ENCODE measurements at places on chromosomes 5 and 9.

GRCh38 chr5:139417214-139417613 is 13.3 kb upstream of the SPATA24 start:
- DNase-seq: peak; percentile 3

DNA sequence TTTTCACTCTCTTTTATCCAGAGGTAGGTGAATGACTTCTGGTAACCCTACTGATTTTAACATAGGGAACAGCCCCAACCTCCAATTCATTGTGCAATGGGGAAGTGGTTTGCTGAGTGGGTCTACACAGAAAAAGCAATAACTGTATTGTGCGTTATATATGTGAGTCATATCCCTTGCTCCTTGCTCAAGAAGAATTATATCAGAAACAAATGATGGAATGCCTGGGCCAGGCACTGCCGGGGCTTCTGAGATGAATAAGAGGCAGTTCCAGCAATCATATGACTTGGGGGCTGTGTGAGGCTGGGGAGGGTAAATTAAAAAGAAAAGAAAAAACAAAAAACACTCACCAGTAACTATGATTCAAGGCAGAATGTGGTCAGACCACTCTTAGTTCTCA is 79.2 kb upstream of the ABCA1 start:
- peak; percentile 88 for DNase-seq

DNA sequence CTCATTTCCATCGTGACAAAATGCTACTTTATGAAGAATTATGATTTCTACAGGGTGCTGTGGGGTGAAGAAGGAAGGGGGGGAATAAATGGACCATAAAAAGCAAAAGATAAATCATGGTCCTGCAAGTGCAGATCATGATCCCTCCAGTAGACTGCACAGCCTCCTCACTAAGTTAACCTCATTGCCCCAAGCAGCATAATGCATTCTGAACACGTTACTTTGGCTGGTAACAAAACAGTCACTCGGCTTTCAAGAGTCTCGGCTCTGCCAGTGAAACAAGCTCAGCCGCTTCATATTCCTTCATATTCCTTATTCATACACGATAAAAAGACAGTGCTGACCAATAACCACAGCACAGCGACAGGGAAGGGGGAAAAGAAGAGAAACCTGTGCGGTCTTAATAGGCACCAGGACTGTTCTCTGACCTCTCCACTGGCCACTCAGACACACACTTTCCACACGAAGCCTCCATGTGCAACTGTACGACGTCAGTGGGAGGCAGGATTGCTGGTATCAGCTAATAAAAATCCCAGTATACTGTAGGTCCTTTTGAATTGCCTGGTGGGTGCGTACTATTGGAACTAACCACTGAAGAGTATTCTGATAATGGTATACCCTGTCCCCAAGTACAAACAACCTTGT is 60.5 kb downstream of the ANKH start:
- DNase-seq: no peak

DNA sequence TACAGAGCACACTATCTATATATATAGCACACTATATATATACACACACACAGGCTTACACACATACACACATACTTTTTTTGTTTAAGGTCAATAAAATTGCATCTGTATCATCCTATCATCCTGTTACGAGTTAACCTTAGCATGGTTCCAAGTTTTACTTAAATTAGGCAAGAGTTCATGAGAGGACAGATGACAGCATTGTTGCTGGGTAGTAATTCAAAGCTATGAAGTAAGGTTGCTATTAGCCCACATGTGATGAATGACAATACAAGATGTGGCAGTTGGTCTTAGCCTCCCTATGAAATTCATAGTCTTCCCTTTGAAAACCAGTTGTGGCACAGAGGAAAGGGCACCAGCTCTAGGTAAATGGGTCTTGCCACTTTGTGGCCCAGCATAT is 438.1 kb downstream of the ACTL7B start:
- no peak for DNase-seq

DNA sequence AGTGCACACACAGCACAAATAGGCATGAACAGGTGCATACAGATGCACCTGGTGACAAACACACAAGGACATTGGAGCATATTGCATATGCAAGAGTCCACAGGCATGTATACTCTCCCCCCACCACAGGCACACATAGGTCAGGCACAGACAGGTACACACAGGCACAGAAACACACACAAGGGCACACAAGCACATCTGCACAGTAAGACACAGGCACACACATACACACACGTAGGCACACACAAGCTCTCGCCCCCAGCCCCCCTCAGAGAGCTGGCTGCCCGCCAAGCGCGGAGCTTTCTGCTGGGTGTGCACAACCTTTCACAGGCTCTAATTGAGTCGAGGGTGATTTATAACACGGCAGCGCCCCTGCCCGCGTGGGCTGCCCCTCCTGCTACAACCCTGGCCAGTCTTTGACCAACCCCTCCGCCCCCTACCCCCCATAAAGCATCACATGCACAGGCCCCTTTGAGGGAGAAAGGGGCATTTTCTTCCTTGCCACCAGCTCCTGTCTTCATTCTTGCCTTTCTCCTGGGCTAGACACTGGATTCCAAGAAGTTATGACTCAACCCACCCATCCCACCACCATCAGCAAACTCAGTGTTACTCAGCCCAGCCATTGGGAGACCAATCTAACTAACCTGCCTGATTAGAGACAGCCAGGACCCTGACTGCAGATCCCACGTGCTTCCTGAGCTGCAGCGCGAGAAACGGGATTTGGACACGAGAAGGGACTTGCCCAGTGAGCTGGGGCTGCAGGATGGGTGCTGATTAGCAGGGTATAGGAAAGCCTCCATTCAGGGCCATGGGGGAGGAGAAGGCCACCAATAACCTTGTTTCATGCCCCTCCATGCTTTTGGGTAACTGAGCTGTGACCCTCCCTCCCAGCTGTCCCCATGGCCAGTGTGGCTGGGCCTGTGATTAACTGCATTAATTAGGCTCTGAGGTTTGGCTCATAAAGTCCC is 42.8 kb upstream of the PSD2 start:
- DNase-seq: no peak

- DNase-seq: no peak
Measured at GRCh38 chr5:40037713-40038112, 612.9 kb upstream of the DAB2 start.

GRCh38 chr5:71782393-71782770 is 63.3 kb downstream of the CARTPT start:
- no peak for DNase-seq

DNA sequence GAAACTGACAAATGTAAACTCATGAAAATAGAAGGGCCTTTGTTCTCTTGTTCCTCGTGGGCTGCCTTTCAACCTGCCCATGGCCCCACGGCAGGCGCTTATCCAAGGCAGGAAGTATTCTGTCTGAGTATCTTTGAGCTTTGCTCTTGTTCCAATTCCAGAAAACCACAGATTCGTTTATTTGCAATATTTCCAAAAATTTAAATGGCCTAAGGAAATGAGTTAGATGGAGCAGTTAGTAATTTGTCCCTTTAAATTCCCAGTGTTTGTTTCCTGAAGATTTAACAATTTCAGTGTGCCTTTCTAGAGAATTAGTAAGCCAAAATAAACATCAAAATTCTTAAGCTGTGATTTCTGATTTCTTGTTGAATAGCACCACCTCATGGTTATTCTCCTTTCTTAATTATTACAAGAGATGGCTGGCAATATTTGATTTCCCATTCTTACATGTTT is 299.4 kb upstream of the RASA1 start:
- peak; percentile 78 for DNase-seq

DNA sequence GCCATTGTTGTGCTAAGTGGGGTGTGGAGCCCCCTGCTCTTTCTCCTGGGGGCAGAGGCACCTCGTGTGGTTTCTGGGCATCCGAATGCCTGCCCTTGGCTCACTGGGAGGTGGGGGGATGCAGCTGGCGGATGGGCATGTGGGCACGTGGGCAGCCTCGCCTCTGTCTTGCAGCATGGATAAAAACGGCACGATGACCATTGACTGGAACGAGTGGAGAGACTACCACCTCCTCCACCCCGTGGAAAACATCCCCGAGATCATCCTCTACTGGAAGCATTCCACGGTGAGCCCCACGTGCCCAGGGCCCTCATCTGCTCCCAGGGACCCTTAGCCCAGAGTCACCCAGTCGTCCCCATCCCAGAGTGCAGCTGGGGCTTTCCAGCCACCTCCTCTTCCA is 25.3 kb downstream of the PTGES2 start:
- DNase-seq: no peak

DNA sequence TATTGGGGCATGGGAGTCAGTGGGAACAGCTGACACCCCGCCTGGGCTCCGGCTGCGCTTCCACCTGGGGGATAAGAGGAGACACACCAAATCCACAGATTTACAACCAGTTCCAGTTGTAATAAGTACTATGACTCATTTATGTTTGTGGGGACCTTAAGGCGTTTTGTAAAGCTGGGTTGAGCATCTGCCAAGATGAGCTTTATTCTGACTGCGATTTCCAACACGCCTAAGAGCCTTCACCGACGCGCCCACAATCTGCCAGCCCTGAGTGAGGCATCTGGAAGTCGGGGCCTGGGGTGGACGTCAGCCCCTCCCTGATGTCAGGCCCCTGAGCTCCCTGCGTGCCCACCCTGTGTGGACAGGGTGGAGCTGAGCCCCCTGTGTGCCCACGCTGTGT is 14.3 kb upstream of the LHX3 start:
- DNase-seq: no peak

DNA sequence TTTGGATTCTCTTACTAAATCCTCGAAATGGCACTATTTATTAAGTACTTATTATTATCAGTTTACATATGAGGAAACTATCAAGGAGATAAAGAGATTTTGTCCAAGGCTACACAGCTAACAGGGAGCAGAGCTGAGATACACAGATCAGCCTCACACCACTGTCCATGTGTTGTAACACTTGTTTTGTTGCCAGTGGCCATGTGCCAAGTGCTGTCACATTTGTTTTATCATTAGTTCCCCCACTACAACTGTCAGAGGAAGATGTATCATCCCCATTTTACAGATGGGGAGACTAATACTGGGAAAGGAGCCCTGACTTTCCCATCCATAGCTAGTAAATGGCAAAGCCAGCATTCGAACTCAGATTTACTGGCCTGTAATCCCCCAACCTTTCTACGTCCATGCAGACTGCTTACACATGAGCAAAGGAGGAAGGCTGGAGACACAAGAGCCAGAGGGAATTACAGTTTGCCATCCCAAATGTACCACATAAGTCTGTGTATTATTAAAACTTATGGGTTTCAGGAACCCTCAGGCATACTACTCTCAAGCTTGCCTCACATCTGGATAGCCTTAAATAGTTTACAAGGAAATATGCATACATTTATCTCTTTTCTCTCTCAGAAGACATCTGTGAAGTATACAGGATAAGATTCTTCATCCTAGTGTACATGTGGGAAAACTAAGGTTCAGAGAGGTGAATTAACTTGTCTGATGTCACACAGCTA is 25.1 kb downstream of the PAPPA start:
- no peak for DNase-seq

DNA sequence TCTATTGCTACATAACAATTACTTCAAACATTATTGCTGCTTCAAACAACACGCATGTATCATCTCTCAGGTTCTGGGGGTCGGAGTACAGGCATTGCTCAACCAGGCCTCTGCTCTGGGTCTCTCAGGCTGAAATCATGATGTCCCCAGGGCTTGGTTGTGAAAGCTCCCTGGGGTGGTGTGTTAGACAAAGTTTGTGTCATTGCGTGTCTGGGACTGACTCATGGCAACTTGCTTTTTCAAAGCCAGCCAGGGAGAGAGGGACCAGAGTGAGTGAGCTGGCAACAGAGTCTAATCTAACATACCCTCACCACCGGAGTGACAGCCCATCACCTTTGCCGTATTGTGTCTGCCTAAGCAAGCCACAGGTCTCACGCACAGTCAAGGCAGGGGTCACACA is 259.2 kb upstream of the NFIL3 start:
- DNase-seq: peak; percentile 32

GRCh38 chr9:129263836-129264235 is 85.8 kb upstream of the IER5L start:
- no peak for DNase-seq

- no peak for DNase-seq
Measured at GRCh38 chr5:111574311-111574710, 62.0 kb upstream of the STARD4 start.

- peak; percentile 1 for DNase-seq
Measured at GRCh38 chr5:72692231-72692637, 124.2 kb upstream of the TNPO1 start.

DNA sequence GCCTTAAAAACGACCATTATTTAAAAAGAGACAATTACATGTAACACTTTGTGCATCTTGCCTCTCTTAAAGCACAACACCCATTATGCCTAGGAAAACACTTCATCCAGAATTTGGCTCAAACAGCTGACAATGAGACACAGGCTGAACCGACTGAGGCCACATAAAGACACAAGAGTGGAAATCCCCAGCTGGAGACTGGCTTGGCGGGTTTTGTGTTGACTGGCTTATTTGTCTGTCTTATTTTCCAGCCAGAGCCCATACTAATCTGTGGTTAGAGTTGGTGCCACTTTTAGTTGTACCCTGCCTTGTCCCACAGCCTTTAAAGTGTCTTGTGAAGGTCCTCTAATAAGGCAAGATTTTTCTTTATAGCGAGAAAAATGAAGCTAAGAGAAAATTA is 21.2 kb downstream of the TRIM14 start:
- DNase-seq: no peak

- DNase-seq: no peak
Measured at GRCh38 chr5:93884254-93884653, 142.9 kb upstream of the POU5F2 start.

GRCh38 chr5:114438471-114438870 is 76.6 kb downstream of the KCNN2 start:
- DNase-seq: no peak

DNA sequence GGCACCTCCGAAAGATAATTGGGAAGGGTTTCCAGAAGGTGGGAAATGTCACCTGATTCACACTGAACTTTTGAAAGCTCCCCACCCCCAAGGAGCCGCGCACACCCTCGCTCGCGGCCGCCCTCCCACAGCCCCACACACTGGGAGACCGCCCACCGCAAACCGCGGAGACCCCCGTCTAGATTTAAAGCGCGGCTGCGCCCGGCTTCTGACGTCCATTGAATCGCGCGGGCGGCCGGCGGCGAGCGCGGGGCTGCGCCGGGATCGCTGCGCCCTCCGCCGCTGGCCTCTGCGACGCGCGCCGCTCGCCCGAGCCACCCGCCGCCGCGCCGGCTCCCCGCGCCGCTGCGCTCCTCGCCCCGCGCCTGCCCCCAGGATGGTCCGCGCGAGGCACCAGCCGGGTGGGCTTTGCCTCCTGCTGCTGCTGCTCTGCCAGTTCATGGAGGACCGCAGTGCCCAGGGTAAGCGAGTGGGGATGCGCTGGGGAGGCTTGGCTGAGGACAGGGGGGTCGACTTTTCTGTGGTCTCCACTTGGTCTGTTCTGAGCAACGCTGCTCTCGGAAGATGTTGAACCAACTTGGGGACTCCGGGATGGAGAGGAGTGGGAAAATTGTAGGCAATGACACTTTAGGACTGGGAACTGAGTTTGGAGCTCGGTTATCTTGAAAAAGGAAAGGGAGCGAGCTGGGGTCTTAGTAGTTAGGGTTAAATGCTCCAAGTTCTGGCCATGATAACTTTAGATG is at the start of gene FST:
Gene FST (plus strand): TSS at position 214 of the 743 bp plus-strand sequence. CDS start 163 bp downstream, at position 377.
- peak; percentile 77 for DNase-seq

GRCh38 chr5:170469414-170469813 is 34.4 kb upstream of the KCNIP1 start:
- no peak for DNase-seq
